Esophagus squamous epithelium (tissue), 5 donors: ENCODE measurements at places on chromosomes 5 and 9.

GRCh38 chr9:4096121-4096520 is 203.7 kb downstream of the GLIS3 start:
- no peak for DNase-seq

DNA sequence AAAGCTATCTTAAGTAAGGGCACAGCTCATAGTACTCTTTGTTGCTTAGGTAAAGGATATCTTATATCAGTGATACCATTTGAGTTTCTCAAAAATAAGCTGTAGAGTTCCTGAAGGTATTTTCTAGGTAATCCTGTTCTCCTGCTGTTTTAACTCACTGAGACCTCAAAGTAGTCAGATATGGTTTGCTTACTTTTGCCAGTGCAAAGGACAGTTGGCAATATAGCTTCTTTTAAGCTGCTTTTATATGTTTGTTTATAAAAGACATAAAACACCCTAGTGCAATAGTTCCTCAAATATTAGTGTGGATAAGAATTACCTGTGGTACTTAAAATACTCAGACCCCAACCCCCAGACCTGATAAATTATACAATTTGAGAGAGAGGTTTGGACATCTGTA is 12.1 kb downstream of the NCBP1 start:
- no peak for DNase-seq

DNA sequence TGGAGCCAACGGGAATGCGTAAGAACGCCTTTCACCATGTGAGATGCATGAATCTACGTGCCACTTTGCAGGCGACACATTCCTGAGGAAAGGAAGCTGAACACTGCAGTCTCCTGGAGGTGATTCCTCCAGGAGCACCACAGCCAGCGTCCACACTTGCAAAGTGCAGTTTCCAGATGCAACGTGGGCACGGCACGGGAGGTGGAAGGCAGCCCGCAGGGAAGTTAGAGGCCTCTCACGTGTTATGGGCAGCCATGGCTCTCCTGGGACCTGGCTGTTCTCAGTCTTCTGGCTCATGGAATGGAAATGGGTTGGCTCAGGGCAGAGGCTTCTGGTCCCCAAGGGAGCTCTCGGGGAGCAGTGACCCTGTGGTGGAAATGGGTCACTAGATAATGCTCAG is 381.0 kb upstream of the IRX4 start:
- no peak for DNase-seq

- DNase-seq: no peak
Observed at GRCh38 chr9:5418481-5418880, 19.2 kb downstream of the PLGRKT start.

DNA sequence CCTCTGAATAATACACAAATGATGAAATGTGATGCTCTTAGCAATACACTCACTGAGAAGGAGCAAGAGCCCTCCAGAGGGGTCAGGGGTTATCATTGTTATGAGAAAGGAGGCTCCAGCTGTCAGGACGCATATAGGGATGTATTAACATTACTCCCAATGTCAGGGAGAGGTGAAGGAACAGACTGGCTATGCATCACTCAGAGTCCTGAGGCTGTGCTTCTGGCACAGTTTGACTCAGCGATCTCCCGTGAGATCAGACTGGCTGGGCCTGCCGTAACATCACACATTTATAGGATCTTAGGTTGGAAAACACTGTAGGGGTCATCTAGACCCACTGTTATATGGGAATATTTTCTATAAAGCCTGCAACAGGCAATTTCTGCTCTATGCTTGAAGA is 226.5 kb upstream of the GLRA1 start:
- DNase-seq: no peak

- DNase-seq: no peak
Observed at GRCh38 chr5:163822548-163822947, 317.1 kb downstream of the MAT2B start.

GRCh38 chr5:142412581-142412980 is 87.8 kb upstream of the SPRY4 start:
- DNase-seq: no peak

DNA sequence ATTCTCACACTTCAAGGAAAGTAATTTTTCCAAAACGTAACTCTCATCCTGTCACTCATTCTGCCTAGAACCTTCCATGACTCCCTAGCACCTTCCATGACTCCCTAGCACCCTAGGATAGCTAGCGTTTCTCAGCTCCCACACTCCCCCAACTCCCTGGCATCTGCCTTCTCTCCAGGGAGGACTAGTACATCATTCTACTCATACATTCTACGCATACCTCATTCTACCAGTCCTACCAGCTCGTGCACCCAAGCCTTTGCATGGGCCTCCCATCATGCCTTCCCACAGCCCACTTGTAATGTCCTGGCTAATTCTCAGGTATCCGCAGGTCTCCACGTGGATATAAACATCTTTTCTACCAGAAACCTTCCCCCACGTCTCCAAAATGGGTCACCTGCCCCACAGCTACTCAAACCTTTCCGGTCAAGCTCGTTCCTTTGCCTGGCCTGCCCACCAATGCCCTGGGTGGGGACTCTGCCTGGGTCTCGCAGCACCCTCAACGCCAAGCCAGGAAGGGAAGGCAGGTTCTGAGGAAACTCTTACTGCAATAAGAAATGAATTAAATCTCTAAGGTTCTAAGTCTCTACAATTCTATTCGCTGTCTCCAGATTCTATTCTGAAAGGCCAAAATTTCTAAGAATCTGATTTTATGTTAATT is 930 bp downstream of the ANKS6 start:
- DNase-seq: no peak

- no peak for DNase-seq
Observed at GRCh38 chr5:134560698-134561097, 35.2 kb downstream of the JADE2 start.

GRCh38 chr9:115466756-115467155 is 348.8 kb upstream of the TNC start:
- no peak for DNase-seq

DNA sequence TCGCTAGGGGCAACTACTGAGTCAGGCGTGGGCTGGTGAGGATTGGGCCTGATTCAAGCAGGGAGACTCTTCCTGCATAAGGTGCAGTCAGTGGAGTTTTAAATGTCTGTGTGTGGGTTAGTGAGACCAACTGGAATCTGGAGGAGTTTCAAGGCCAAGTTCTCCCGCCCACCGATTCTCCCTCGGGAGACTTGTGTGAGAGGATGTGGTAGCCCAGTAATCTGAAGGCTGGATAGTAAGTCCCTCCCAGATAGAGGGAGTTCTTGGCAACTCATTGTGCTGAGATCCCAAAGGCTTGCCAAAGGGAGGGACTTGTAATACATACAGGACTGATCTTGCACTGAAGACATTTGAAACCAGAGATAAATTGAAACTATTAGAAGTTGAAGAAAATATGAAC is 51.8 kb downstream of the WDR36 start:
- DNase-seq: no peak

- no peak for DNase-seq
Observed at GRCh38 chr9:89795538-89796195, 190.9 kb downstream of the GADD45G start.

- DNase-seq: no peak
Observed at GRCh38 chr5:14449052-14449661, 132.4 kb upstream of the OTULINL start.
